ENCODE measurements at places on chromosomes 4 and X.

GRCh38 chr4:59127743-59128142 lies 2017.6 kb upstream of the IGFBP7 start:
- no peak for DNase-seq

- DNase-seq = peak; percentile 65
Observed at GRCh38 chr4:89298155-89298554, 9.4 kb downstream of the GPRIN3 start.

DNA sequence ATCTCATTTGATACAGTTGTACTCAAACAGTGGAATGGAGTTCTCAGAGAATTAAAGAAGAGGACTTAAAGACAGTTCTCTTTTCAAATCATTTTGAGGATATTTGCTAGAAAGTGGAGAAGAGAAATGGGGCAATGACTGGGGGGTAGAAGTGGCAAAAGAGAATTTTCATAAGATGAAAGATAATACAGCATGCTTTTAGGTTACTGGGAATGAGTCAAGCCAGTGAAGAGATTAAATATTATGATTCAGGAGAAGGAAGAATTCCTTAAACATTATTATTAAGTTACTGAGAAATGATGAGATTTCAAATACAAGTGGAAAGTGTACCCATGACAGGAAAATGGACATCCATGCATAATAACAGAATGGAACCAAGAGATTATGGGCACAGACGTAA lies 219.0 kb upstream of the DKK2 start:
- DNase-seq = no peak

- DNase-seq = no peak
Observed at GRCh38 chrX:37640142-37640541, 45.4 kb upstream of the XK start.

DNA sequence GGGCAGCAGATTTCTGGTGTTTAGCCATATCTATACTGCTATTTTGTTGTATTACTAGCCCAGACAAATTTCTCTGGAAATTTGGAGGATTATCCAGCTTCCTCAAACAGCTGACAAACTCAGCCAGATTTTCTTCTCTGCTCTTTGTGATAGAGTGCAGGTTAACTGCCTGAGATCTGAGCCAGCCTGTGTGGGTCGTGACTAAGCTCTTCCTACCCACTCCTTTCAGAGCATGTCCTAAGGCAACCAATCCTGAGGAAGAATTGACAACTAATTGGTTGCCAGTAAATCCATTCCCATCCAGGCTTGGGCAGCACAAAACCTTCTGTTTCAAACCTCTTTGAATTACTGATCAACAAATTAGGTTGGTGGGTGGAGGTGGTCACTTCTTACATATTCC lies 2.5 kb upstream of the GABRA2 start:
- no peak for DNase-seq

GRCh38 chrX:68929332-68930150 lies 100.7 kb downstream of the EFNB1 start:
- DNase-seq = no peak

GRCh38 chr4:146134761-146135445 lies 40.6 kb upstream of the LSM6 start:
- DNase-seq = no peak

DNA sequence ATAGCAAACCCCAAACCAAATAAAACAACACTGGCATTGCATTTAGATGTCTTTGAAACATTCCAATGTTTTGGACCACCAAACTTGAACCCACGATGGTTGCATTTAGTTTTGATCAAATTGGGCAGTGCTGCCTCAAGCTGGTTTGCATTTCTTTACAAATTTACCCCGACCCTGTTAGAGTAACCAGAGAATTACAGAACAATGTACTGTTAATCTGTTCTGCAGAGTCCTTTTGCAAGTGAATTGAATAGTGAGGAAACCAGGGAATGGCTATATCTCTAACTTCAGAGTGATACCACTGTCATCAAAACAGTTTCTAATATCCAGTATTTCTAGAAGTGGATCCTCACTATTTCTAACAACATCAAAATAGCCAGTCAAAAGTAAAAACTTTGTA lies 49.5 kb upstream of the GYPA start:
- no peak for DNase-seq

- DNase-seq = peak; percentile 44
Observed at GRCh38 chr4:6918338-6918737, 8.7 kb downstream of the TBC1D14 start.

DNA sequence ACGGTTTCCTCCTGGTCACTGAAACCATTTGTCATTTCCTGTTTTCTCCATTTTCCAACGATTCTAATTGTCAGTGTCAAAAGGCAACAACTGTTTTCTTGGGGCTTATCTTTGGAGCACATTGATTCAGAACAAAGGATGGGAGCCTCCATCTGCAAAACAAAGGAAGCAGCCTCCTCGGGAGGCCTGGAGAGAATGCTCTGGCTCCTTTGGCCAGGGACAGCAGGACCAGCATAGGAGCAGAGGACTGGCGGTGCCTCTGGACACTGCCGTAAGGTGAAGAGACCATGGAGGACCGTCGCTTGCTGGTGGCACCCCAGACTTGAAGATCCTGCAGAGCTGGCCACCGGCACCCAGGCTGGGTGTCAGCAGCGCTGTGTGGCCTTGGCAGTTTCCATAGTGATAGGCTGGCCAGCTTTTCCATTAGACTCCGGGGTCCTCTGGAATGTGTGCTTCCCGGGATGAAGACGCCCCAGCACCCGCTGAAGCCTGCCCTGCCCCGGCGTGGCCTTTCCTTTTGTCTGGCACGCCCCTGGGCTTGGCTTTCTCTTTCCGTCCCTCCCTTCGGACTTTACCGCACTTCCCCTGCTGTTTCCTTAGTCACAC lies 61.1 kb upstream of the MTM1 start:
- no peak for DNase-seq

Data from activated CD4-positive, alpha-beta T cell treated with anti-CD3 and anti-CD28 coated beads, Interleukin-2, amount 10 ng/mL, durations not matched to agents 7 days and 5 days (primary cell).